HCT116 (cell line): ENCODE measurements at places on chromosomes 7 and 10.

- DNase-seq, result no peak
Observed at GRCh38 chr10:120186506-120186905, 270.5 kb upstream of the PLPP4 start.

DNA sequence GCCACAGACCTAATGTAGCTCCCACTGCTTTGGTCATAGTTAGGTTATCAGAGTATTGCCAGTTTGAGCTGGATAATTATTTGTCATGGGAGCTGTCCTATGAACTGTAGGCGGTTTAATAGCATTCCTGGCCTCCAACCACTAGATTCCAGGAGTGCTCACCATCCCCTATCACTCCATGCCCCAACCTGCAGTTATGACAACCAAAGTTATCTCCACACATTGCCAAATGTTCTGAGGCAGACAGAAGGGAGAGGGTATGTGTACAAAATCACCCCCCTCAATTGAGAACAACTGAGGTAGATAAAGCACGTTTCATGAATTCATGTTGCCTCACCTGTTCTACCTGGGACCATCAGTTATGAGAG, 119.0 kb upstream of the CACUL1 start:
- DNase-seq, result no peak

DNA sequence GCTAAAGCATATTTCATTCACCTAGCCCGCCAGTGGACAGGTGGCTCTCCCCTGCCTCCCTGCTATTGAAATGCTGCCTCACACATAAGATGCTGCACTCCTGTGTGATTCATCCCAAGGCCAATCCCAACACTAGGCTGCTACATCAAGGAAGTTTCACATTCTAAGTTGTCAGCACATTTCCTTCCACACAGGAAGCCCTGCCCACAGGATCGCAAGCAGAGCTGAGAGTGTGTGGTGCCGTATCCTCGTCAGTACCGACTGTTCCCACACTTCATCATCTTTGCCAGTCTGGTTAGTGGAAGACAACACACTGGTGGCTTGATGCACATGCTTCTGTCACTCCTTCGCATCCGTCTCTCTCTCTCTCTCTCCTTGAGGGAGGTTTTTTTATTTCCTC, 194.3 kb upstream of the PPP2R2D start:
- DNase-seq, result no peak

- DNase-seq, result no peak
Observed at GRCh38 chr7:47441796-47442604, 139.9 kb downstream of the TNS3 start.

DNA sequence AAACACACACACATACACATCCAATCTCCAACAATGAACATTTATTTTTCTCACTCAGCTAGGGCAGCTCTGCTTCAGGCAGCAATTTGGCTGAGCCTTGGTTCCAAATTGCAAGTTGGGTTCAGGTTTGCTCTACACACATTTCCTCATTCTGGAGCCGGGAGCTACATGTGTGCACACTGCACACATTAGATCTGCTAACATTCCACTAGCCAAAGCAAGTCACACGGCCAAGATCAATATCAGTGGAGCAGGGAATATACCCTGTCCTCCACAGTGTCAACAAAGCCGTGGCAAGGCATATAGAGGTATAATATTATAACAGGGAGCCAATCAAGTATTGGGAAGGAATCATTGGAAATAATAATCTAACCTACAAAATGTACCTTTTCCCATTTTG, 57.5 kb upstream of the PPP1R3C start:
- no peak for DNase-seq

- DNase-seq, result no peak
Observed at GRCh38 chr7:159250471-159250870, 105.8 kb upstream of the VIPR2 start.

DNA sequence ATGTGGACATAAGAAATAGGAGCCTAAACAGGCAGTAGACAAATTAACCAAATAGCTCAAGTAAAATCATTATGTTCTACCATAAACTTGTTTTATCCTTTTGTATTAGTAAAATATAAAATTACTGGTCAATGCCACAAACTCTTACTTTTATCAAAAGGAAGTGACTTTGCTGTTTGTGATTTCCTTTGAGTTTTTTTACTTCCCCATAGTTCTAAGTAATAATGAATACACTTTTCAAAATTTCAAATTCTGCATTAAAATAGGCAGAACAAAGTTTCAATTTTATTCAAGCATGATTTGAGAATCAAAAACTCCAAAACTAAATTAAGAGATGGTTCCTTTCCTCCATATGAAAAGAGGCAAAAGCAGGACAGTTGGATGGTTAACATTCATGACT, 139.7 kb upstream of the ABCB5 start:
- DNase-seq, result no peak

DNA sequence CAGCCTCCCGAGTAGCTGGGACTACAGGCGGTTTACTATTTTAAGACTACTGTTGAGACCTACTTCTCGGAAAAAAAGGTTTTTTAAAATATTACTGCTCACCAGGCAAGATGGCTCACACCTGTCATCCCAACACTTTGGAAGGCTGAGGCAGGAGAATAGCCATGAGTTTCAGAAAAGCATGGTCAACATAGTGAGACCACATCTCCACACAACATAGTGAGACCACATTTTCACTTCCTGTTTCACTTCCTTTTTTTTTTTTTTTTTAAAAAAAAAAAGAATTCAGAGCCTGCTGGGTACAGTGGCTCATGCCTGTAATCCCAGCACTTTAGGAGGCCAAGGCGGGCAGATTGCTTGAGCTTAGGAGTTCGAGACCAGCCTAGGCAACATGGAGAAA, 46.5 kb downstream of the SVOPL start:
- no peak for DNase-seq

DNA sequence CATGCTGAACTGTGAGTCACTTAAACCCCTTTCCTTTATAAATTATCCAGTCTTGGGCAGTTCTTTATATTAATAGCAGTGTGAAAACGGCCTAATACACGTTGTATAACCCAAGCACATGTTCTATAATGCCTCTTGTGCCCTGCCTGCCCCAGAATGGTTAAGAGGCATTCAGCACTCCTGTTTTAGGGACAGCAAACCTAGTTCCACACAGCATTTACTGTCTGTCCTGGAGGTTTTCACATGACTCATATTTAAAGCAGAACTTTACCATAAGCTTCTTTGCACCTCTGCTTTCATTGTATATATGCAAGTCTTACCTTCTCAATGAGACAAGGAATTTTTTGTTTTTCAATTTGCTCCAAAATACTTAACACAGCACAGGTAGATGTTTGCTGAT, 144.8 kb downstream of the ICA1 start:
- DNase-seq, result no peak

GRCh38 chr7:70466725-70467364, 665.1 kb upstream of the GALNT17 start:
- no peak for DNase-seq

- no peak for DNase-seq
Observed at GRCh38 chr7:151603951-151604350, 84.3 kb upstream of the RHEB start.

GRCh38 chr10:1559311-1559710, 178.0 kb downstream of the ADARB2 start:
- DNase-seq, result no peak

DNA sequence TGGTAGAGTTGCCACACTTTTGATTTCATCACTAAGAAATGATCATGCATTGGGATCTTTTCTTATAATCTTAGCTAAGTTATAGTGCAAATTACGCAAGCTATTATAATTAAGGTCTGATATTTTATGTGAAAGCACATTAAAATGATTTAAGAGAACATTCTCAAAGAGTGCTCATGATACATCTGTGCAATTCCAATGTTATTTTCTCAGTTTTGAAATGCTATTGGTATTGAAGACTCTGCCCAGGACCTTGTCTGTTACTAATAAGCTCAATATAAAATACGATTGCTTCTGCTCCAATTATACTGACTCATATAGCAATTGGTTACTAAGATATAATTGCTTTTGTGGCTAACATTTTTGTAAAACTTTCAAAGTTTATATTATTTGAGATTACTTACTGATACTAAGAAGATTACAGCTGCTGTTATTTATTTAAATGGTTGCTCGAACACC, 180.9 kb downstream of the ADAM12 start:
- DNase-seq, result no peak

GRCh38 chr10:101902820-101903145, 59.2 kb upstream of the KCNIP2 start:
- DNase-seq, result no peak

DNA sequence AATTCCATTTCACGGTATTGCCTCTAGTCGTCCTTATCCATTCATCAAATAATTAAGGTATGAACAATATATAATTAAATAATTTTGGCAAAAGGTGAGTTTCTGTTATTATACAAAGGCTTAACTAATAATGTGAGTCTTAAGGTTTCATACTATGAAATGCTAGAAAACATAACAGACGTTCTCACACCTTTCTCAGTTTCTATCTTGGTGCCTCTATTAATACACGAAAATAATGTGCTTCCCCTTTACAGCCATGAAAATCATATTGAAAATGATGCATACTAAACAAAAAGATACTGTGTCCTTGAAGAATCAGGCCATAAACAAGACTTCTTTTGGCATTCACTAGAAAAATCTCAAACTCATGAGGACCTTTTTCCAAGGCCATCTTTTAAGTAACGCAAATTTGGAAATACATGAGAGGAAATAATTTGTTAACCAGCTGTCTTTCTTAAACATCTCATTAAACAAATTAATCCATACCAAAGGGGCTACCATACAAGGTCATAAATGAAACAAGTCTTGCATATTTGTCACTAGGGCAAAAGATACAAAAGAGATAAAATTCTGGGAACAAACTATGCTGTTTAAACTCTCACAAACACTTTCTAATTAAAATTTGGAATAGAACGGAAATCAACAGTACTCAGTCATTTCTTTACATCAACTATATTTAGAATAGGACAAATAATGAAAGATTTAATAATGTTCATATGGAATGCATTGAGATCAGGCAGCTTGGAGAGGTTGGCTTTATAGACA, 53.9 kb upstream of the CAV2 start:
- no peak for DNase-seq

DNA sequence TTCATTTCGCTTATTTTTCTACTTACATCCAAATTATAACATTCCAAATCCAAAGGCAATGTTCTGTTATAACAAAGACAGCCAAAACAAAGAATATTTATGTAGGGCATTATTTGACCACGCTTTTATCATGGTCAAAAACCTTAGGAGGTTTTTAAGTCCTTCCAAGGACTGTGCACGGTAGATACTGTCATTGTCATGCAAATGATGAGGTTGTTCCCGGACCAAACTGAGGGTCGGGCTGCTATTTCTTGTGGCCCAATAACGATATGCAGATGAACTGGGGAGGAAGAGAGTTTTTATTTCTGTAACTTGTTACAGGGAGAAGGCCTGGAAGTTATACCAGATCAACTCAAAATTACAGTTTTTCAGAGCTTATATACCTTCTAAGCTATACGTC, 56.6 kb upstream of the STEAP4 start:
- no peak for DNase-seq

DNA sequence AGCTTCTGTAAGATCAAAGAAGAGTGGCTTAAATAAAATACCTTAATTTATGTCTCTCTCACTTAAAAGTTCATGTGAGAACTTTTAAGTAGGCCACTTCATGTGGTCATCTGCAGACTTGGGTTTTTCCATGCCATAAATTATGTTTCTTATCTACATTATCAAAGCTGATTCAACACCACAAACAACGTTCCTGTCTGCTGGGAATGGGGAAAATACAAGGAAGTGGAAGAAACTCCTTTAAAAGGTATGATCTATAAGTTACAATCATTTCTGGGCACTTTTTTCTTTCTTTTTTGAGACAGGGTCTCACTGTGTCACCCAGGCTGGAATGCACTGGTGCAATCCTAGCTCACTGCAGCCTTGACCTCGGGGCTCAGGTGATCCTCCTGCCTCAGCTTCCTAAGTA, 16.9 kb upstream of the OTUD1 start:
- no peak for DNase-seq

- DNase-seq, result no peak
Observed at GRCh38 chr7:151194188-151194587, 7.1 kb upstream of the ASB10 start.
